ENCODE measurements at places on chromosomes 1 and 21. TPM values are rescaled to one million over a fixed set of nuclear protein-coding genes. Genes with fewer than 3 reads are reported as not detected.

Gene FAM3B
- 5.7 TPM for total RNA-seq

DNA sequence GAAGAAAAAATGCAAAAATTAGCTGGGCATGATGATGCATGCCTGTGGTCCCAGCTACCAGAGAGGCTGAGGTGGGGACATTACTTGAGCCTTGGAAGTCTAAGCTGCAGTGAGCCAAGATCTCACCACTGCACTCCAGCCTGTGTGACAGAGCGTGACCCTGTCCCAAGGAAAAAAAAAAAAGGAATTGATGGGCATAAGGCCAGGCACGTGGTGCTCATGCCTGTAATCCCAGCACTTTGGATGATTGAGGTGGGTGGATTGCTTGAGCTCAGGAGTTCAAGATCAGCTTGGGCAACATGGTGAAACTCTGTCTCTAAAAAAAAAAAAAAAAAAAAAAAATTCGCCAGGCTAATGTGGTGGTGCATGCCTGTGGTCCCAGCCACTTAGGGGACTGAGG, 55.8 kb upstream of the ATP2B4 start:
- DNase-seq, result no peak
- H3K36me3 ChIP-seq, result no peaks in the 10 kb centered on the region
- H3K27ac ChIP-seq, result no peak overlapping the region
- no peak overlapping the region for H3K4me3 ChIP-seq
- no peaks in the 10 kb centered on the region for H3K4me1 ChIP-seq

DNA sequence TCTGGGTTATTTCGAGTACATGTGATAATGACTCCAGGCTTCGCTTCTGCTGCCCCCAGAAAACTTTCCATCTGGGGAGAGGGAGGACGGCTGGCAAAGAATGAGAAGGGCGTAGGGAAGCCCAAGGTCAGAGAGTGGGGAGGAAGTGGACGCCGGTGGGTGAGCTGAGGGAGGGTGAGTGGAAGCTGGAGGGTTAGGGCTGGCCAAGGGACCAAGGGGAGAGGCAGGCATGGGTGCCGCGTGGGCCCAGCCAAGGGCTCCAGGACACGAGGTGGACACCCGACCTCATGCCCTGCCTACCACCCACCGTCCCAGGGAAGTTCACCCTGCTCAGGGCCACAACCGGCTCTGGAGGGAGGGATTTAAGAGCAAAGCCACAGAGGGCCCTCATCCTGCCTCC, 75.8 kb downstream of the CASZ1 start:
- H3K27me3 ChIP-seq, result no peaks in the 10 kb centered on the region
- no peaks in the 10 kb centered on the region for H3K36me3 ChIP-seq
- no peak for DNase-seq
- no peak overlapping the region for H3K27ac ChIP-seq

Gene ASTN1
- 0.27 TPM for total RNA-seq

DNA sequence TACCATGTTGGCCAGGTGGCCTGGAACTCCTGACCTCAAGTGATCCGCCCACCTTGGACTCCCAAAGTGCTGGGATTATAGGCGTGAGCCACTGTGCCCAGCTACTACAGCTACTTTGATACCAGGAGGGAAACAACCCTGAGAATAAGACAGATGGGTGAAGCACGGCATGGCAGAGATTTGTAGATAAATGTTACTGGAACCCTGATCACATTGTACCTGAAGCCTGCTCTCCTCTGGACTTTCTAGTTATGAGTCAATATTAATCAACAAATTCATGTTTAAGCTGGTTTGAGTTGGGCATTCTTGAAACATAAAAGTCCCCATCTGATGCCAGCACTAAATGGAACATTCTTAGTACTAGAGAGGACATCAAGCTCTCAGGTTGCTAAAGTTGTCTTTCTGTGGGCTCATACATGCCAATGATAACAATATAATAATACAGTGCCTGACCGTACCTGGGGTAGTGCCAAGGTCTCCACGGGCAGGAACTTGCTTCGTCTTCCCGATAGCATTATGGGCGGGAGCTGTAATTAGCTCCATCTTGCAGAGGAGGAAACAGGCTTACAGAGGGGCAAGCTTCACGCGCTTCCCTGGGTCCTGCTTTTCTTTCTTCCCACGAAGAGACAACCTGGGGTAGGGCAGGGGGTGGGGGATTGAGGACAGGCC, 30.7 kb upstream of the SLC19A1 start:
- no peaks in the 10 kb centered on the region for H3K36me3 ChIP-seq
- H3K4me1 ChIP-seq, result no peaks in the 10 kb centered on the region
- no peaks in the 10 kb centered on the region for H3K27me3 ChIP-seq
- DNase-seq, result no peak
- H3K4me3 ChIP-seq, result no peak overlapping the region

Gene TMIGD3
- total RNA-seq, result 0.95 TPM

- H3K27ac ChIP-seq, result no peak overlapping the region
- H3K4me3 ChIP-seq, result no peak overlapping the region
- peaks cover 10% of the 10 kb centered on the region for H3K4me1 ChIP-seq
- DNase-seq, result no peak
- H3K36me3 ChIP-seq, result no peaks in the 10 kb centered on the region
These were observed 30.4 kb upstream of the FMO1 start for GRCh38 chr1:171217658-171218443.

- no peak for DNase-seq
- no peak overlapping the region for H3K27ac ChIP-seq
- no peaks in the 10 kb centered on the region for H3K36me3 ChIP-seq
- no peaks in the 10 kb centered on the region for H3K27me3 ChIP-seq
These were observed 34.1 kb downstream of the CDCP2 start for GRCh38 chr1:54118704-54119103.

DNA sequence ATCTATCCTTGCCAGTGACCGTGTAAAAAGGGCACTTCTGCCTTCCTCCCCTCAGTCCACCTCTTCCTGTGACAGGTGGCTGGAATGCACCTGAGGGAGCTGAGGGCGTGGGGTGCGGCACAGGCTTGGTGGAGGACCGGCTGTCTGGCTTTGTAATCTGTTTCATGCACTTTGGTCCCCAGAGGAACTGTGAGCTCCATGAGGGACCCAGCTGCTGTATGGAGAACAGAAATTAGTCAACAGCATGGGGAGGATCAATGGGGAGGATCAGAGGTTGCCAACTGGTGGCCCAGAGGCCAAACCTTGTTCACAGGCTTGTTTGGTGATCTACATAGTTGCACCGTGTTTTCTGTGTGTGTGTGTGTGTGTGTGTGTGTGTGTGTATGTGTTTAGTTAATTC, 19.0 kb upstream of the LUZP1 start:
- H3K36me3 ChIP-seq, result no peaks in the 10 kb centered on the region
- H3K27me3 ChIP-seq, result no peaks in the 10 kb centered on the region
- peaks cover 14% of the 10 kb centered on the region for H3K4me1 ChIP-seq
- peak; percentile 55 for DNase-seq
- no peak overlapping the region for H3K27ac ChIP-seq
- H3K4me3 ChIP-seq, result no peak overlapping the region

- H3K27ac ChIP-seq, result no peak overlapping the region
- peaks cover 6% of the 10 kb centered on the region for H3K4me1 ChIP-seq
- H3K27me3 ChIP-seq, result no peaks in the 10 kb centered on the region
- H3K36me3 ChIP-seq, result no peaks in the 10 kb centered on the region
- no peak for DNase-seq
These were observed 475.6 kb upstream of the B3GALT2 start for GRCh38 chr1:193662030-193662429.

- H3K4me3 ChIP-seq, result no peak overlapping the region
- peaks cover 14% of the 10 kb centered on the region for H3K4me1 ChIP-seq
- H3K27me3 ChIP-seq, result no peaks in the 10 kb centered on the region
- no peaks in the 10 kb centered on the region for H3K36me3 ChIP-seq
- H3K27ac ChIP-seq, result no peak overlapping the region
- no peak for DNase-seq
These were observed 13.4 kb upstream of the AGTRAP start for GRCh38 chr1:11722538-11722937.

Gene COL8A2
- total RNA-seq, result 1.6 TPM

DNA sequence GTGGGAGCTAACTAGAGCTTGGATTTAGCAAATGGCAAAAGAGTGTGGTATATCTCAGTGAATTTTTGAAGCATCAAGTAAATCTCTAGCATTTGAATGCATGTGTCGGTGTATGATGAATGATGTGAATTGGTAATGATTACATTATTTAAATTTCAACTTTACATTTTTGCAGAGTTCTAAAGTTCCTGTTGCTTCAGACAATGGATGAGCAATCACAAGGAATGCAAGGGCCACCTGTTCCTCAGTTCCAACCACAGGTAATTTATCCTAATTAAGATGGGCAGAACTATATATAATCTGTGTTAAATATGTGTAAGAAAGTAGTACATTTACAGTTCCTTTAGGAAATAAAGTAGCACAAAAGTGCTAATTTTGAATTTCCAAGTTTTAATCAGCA, 75.6 kb downstream of the NEK7 start:
- DNase-seq, result no peak
- no peaks in the 10 kb centered on the region for H3K27me3 ChIP-seq
- no peaks in the 10 kb centered on the region for H3K36me3 ChIP-seq

DNA sequence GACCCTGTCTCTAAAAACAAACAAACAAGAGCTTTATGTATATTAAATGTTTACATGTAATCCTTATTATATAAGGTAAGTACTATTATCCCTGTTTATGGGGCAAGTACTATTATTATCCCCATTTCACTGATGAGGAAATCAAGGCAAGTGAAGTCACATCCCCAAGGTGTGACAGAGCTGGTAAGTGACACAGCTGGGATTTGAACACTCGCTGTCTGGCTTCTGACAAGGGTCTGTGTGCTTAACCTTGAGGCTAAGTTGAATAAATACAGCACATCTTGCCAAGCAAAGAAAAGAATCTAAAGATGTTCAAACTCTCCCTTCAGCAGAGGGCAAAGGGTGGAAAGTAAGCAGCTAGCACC, 167.9 kb upstream of the IRF2BP2 start:
- H3K4me1 ChIP-seq, result no peaks in the 10 kb centered on the region
- H3K27me3 ChIP-seq, result peaks cover 21% of the 10 kb centered on the region
- H3K36me3 ChIP-seq, result no peaks in the 10 kb centered on the region
- no peak for DNase-seq
- no peak overlapping the region for H3K4me3 ChIP-seq

Gene FGR
- 5.3 TPM for total RNA-seq

Gene PODN
- 43.6 TPM for total RNA-seq

- no peak overlapping the region for H3K27ac ChIP-seq
- no peaks in the 10 kb centered on the region for H3K4me1 ChIP-seq
- H3K27me3 ChIP-seq, result no peaks in the 10 kb centered on the region
- DNase-seq, result no peak
- H3K4me3 ChIP-seq, result no peak overlapping the region
These were observed 27.3 kb downstream of the F3 start for GRCh38 chr1:94514095-94514727.

- no peak for DNase-seq
- no peaks in the 10 kb centered on the region for H3K36me3 ChIP-seq
- H3K4me3 ChIP-seq, result no peak overlapping the region
- H3K4me1 ChIP-seq, result peaks cover 4% of the 10 kb centered on the region
These were observed 19.4 kb downstream of the LPGAT1 start for GRCh38 chr1:211811126-211811525.

DNA sequence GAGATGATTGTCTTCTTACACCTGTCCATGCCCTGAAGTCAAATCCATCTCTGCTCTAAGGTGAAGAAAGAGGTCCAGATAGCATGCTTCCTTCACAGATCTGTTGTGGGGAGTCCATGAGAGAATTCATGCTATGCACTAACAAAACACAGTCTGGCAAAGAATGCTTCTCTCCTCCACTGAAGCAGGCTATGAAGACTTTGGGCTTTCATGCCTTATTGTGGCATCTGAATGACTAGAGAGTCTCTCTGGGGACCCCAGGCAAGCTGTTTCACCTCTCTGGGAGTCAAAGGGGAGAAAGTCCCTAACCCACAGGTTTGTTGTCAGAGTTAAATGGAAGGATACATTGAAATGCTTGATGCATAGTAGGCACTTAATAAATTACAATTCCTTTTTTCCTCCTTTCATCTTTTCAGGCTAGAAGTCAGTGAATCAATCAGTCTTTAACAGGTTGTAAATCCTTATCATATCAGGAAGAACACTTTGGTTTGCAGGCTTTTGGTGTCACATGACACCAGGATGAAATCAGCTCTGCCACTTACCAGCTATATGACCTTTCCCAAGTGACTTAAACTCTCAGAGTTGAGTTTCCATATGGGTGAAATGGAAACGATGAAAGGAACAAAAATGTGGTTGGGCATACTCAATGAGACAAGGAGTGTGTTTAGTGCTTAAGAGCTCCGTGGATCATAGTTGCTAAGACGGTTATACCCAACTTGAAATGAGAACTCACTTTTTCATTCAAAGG, 200.1 kb upstream of the DAB1 start:
- no peaks in the 10 kb centered on the region for H3K36me3 ChIP-seq
- H3K27ac ChIP-seq, result no peak overlapping the region
- DNase-seq, result no peak
- no peaks in the 10 kb centered on the region for H3K4me1 ChIP-seq
- no peaks in the 10 kb centered on the region for H3K27me3 ChIP-seq

DNA sequence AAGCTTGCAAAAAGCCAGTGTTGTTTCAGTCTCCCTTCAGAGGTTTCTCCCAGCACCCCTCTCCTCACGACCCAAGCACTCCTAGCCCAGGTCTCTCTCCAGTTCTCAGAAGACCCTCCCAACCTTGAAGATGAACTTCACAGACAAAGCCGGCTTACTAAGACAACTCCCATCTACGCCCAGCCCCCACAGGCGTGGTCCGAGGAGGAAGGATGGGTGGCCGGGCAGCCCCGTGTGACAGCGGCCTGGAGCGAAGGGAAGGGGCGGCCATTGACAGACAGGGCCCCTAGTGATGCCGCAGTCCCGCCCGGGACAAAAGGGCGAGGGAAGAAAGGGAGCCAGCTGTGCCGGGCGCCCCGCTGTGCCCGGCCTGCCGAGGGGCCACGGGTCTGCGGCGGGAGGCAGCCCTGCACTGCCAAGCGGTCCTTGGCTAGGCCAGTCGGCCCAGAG, 6.9 kb downstream of the PAX7 start:
- peaks cover 100% of the 10 kb centered on the region for H3K27me3 ChIP-seq
- DNase-seq, result no peak
- H3K4me3 ChIP-seq, result no peak overlapping the region
- H3K4me1 ChIP-seq, result no peaks in the 10 kb centered on the region
- H3K27ac ChIP-seq, result no peak overlapping the region
- H3K36me3 ChIP-seq, result no peaks in the 10 kb centered on the region

DNA sequence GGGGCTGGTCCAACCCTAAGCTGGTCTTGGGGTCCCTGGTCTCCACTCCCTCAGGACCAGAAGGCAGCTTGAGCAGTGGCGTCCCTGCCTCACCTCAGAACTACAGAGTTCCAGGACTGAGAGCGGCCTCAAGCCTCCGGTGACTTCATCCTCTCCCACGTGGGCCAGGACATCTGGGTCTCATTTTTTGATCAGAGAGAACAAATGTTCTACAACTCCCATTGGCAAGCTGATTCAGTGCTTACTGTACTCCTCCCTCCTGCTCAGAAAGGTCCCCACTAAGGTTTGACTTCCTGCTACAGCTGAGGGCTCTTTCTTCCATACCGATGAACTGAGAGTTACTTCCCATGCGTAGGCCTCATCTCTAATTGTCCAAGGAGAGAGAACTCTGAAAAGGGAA, 78.5 kb downstream of the PLXNA2 start:
- DNase-seq, result no peak
- no peak overlapping the region for H3K27ac ChIP-seq
- H3K36me3 ChIP-seq, result no peaks in the 10 kb centered on the region

Measured in transverse colon (tissue), 4 donors.